NT2/D1 (cell line): ENCODE measurements at places on chromosomes 3 and 15.

GRCh38 chr3:83835040-83835439 is 1123.7 kb upstream of the CADM2 start:
- DNase-seq: no peak

- no peak for DNase-seq
These were observed 1061.2 kb downstream of the DIPK2A start for GRCh38 chr3:145032791-145033190.

DNA sequence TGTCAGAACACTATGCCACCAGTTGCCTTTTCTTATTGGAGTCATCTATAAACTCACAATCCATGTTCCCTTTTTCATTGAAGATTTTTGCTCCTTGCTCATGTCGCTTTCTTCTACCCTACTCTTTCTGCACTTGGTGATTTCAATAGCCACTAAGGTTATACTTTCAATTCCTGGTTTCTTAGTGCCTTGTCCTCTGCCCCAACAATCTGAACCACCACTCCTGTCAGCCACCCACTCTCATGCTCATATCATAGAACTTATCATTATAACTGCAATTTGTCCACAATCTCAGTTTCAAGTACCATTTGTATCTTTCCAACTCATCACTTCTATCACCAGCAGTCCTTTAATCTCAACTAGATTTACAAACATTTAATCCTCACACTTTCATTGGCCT is 10.0 kb upstream of the GRAMD1C start:
- DNase-seq: no peak

DNA sequence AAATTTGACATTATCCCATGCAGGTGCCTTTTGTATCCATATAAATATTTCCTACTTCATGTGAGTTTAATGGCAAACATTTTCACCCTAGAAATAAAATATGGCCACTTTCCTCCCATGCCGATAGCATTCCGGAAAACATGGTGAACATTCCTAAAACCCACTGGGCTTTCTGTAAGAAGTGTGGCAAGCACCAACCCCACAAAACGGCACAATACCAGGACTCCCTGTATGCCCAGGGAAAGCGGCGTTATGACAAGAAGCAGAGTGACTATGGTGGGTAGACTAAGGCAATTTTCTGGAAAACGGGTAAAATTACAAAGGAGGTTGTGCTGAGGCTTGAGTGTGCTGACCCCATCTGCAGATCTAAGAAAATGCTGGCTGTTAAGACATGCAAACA is 7.6 kb downstream of the ANXA2 start:
- DNase-seq: no peak

DNA sequence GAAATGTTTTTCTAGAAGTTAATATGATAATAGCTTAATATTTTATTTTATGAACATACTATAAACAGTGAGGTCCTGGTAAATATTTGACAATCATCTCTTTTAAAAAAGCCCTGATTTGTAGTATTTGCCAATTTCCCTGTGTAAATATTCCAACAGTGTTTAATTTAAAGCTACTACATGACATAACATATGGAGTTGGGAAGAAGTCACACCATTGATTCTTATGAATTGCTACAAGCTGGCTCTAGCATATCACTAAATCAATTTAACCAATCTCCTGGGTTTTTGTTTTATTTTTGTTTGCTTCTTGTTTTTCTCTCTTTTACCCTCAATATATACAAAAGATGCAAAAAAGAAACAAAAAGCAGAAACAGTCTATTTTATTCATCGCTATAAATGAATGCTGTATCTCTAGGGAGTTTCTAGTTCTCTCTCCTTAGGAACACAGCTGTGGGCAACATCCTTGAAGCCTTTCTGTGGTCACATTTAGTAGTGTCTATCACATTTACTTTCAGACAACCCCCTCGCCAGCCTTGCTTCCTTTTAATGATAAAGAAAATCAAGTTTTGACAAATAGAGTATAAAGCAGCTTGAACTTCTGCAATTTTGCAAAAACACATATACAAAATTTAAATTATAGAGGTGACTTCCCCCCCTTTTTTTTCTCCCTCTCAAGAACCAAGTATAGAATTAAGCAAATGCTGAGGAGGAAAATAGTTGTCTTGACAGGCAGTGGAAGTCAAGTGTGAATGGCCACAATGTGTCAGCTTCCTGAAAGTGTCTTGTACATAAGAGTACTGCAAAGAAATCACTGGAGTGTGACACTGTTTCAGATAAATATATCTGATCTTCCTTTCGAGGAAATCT is 21.4 kb downstream of the CCR1 start:
- no peak for DNase-seq

- DNase-seq: no peak
These were observed 183.4 kb upstream of the GADL1 start for GRCh38 chr3:31077826-31078225.

DNA sequence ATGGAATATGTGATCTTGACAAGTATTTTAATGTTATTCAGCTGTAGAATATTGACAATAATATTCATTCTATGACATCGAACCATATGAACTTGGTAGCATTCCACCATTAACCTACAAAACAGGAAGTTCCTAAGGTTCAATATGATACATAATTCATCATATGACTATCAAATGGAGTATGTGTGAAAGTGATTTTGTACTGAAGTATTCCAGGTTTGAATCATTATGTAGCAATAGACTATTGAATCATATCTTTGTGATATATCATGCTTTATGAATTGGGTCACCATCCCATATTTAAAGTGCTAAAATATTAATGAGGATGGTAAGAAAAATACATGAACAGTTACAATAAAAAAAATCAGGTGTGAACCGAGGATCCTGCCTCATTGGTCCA is 95.1 kb downstream of the TP63 start:
- no peak for DNase-seq

DNA sequence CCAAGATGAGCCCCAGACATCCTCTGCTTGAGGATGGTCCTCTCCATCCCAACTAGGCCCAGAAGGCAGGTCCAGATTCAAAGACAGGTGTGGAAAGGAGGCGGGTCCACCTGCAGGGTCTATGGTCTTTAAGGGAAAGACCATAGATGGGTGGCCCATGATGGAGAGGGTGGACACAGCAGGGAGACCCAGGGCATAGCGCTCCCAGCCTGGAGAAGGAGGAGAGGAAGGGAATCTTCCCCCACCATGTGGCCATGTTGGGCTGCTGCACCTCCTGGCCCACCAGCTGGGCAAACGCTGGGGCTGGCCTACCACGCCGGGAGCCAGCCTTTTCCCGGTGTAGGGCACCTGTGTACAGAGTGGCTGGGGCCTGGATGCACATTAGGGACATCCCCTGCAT is 265.2 kb upstream of the TLE3 start:
- DNase-seq: no peak

DNA sequence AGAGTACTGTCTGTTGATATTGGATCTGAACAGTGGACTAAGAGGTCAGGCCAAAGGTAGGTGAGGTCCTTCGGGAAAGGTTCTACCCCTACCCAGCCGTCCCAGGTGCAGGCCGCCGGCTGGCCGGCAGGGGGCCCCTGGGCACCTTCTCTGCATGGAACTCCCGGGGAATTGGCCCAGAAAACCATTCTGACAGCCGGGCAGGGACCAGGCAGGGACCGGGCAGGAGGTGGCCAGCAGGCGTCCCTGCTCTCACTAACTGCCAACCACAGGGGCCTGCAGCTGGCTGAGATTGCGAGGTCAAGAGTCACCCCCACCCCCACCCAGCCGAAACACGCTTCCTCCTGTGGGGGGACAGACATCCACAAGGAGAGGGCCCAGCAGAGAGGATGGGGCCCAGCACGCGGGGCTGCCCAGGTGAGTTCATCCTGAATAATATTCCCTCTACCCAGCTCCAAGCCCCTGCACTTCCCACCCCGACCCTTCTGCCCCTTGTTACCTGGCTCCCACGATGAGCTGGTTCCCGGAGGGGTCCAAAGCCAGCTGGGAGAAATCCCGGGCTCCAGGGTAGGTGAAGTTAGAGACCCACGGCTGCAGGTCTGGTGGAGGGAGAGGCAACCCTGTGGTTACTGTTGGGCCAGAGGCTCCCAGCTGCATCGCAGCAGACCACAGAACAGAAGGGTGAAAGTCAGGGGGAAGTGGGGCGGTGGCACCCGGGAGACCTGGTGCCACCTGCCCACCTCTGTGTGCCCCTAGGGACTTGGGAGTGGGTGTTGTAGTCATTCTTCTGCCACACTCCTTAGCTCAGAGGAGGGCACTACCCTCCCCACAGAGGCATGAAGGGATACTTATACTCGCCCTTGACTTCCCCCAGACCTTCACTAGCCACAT is 84.4 kb downstream of the SEMA5B start:
- peak; percentile 70 for DNase-seq

- DNase-seq: no peak
These were observed 13.8 kb downstream of the AVEN start for GRCh38 chr15:34025252-34025651.

DNA sequence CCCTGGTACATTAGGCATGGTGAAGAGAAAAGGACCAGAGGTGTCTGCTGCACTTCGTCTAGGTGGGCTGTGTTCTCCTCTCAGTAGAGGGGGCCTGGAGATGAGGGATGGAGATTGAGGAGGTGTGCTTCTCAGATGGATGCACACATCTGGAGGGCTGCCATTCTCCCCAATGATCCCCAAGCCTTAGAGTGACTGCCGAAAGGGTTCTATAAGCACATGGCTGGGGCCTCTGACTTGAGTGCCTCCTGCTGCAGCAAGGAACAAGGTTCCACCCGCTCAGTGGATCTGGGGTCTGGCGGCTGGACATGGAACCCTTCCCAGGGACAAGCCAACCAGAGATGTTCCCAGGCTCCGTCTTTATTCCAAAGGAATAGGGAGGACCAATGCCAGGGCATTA is 66.8 kb downstream of the CPN2 start:
- DNase-seq: no peak

DNA sequence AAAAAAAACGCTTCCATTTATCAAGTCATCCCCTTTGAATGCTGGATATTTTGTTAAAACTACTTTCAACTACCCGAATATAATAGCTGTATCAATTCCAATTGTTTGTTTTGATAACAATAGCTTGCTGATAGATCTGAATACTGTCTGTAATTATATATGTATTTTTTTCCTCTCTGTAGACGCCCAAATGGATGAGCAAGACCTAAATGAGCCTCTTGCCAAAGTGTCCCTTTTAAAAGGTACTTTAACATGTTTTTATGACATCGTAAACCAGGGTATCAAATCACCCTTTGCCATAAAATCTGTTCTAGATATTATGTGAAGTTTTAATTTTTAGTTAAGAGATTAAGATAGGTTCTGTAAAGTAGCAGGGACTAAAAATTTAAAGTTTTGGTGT is 111.5 kb upstream of the FLNB start:
- no peak for DNase-seq

DNA sequence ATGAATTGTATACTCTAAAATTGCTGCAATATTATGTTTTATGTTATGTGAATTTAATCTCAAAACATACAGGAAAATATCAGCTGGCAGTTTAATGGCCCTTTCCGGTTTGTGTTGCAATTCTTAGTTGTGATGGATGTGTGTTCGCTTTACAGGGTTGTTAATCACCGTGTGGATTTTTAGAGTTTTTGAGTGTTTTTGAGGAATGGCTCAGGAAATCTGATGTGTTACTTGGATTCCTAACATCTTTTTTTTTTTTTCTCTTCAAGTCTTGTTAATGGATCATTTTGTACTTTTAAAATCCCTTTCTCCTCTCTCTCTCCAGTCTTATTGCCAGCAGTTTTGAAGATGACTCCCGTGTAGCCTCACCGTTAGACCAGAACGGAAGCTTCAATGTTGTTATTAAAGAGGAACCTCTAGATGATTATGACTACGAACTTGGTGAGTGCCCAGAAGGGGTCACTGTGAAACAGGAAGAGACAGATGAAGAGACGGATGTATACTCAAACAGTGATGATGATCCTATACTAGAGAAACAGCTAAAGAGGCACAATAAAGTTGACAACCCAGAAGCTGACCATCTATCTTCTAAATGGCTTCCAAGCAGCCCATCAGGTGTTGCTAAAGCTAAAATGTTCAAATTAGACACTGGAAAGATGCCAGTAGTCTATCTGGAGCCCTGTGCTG is 35.7 kb downstream of the MGA start:
- no peak for DNase-seq

GRCh38 chr15:68816795-68817303 is 3.8 kb downstream of the ANP32A start:
- DNase-seq: no peak

GRCh38 chr3:134754768-134755559 is 40.1 kb upstream of the EPHB1 start:
- DNase-seq: peak; percentile 30

GRCh38 chr3:43076857-43077256 is 29.0 kb downstream of the POMGNT2 start:
- DNase-seq: no peak

- no peak for DNase-seq
These were observed 10.3 kb downstream of the CACNA2D2 start for GRCh38 chr3:50493086-50493485.

DNA sequence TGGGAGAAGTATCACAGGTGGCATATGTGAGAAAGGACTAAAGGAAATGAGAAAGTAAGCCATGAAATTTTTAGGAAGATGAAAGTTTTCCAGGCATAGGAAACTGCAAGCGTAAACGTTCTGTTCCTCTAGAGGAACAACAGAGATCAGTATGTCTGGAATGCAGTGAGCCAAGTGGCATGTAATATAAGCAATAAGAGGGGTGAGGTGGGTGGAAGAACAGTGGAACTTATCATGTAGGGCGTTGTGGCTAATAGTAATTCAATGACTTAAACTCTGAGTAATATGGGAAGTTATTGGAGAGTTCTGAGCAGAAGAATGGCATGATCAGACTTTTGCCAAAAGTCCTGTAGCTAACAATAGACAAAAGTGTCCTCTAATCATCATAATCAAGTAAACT is 902.9 kb downstream of the EPHA3 start:
- DNase-seq: peak; percentile 13

GRCh38 chr3:186998937-186999368 is 68.6 kb downstream of the ST6GAL1 start:
- peak; percentile 96 for DNase-seq

DNA sequence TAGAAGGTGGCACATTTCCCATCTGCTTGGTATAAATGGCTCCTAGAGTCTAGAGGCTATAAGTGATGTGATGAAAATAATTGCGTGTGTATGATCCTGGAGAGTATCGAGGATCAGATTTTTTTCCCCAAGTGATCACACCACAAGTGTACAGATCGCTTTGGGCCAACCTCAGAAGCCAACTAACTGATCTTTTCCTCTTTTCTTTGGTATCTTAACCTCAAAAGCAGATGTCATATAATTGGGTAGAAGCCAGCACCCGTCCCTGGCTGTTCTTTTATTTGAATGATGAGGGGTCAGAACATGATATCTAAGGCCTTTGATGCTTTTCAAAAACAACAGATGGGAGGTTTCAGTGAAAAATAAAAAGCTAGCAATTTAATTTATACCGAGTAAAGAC is 3.3 kb downstream of the P2RY14 start:
- DNase-seq: no peak

DNA sequence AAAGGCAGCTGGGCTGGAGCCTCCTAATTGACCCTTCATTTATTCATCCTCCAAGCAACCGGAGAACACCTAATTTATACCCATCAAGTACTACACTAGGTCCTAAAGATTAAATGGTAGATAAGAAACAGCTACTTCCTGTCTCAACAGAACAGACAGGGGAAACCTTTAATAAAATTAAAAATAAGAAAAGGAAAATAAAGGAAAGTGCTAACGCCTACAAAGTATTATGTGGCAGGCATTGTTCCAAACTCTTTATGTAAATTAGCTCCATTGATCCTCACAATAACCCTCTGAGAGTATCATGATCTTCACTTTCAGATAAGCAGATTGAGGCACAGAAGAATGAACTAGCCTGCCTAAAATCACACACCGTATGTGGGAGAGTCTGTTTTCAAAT is 139.5 kb downstream of the CNTN6 start:
- DNase-seq: no peak

GRCh38 chr3:186070550-186070949 is 38.3 kb downstream of the ETV5 start:
- DNase-seq: no peak
